ENCODE measurements at places on chromosomes 1 and 21.

- H3K4me3 ChIP-seq = no peak overlapping the region
- H3K27me3 ChIP-seq = no peaks in the 10 kb centered on the region
- no peaks in the 10 kb centered on the region for H3K4me1 ChIP-seq
- H3K27ac ChIP-seq = no peak overlapping the region
- no peaks in the 10 kb centered on the region for H3K36me3 ChIP-seq
- DNase-seq = no peak
Measured at GRCh38 chr1:230351983-230352382, 74.1 kb downstream of the PGBD5 start.

DNA sequence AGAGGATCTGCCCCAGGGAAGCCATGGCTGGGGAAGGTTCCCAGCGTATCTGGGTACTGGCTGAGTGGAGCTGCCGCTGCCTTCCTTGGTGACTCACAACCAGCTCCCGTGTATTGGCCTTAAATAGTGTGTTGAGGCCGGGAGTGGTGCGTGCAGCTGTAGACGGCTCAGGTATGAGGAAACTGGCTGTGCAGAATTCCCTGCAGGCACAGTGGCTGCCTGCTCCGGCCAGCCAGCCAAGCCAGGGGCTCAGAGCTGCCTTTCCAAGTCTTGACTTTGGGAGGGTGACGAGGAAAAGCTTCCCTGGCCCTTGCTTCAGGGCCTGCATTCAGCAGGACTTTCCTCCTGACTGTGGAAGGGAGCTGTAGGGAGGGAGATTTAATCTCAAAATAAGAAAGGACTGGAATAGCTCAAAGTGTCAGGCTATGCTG is at the start of gene VTCN1:
Gene VTCN1, minus strand, starts transcription at position 97 of the 431 bp plus-strand sequence. Its CDS starts 72 bp downstream, at position 25.
- no peaks in the 10 kb centered on the region for H3K4me1 ChIP-seq
- H3K4me3 ChIP-seq = no peak within 1 kb of the TSS
- H3K27ac ChIP-seq = no peak within 1 kb of the TSS
- DNase-seq = no peak

DNA sequence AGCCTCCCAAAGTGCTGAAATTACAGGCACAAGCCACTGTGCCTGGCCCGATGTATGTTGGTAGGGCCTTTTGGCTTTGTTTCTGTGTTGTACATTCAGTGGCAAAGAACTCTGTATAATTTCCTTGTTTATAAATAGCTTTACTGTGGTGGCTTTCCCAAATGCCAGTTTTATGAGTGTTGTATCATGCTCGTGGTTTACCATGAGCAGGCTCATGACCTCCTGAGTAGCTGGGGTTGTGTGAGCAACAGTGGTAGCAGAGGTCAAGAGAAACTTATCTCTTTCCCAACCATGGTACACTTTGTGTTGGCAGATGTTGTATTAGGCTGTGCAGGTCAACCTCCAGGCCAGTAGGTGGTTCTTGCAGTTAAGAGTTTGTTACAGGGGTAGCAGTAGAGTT is 420.4 kb upstream of the BEND5 start:
- H3K27ac ChIP-seq = no peak overlapping the region
- no peaks in the 10 kb centered on the region for H3K27me3 ChIP-seq
- no peak overlapping the region for H3K4me3 ChIP-seq
- no peaks in the 10 kb centered on the region for H3K36me3 ChIP-seq
- no peak for DNase-seq
- no peaks in the 10 kb centered on the region for H3K4me1 ChIP-seq

DNA sequence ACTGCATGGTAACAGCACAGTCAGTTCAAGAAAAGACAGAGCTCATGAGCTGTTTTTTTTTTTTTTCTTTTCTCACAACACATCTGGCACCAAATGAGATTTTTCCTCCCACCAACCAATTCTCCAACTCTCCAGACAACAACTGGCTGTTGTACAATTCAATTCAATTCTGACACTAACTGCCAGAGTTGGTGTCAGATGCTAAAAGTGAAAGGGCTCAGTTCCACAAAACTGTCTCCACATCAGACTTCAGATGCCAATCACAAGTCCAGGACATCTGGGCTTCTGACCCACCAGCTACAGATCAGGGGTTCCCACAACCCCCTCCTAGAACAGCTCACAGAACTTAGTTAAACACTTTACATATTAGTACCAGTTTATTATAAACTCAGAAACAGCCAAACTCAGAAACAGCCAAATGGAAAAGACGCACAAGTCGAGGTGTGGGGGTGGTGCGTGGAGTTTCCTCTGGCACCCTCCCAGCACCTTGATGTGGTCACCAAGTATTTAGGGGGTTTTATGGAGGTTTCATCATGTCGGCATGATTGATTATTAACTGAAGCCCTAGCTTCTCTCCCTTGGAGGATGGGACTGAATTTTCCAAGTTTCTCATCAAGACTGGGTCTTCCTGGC is 39.2 kb upstream of the LRRC8D start:
- H3K27ac ChIP-seq = no peak overlapping the region
- H3K36me3 ChIP-seq = no peaks in the 10 kb centered on the region
- no peak overlapping the region for H3K4me3 ChIP-seq
- H3K4me1 ChIP-seq = peaks cover 3% of the 10 kb centered on the region
- peak; percentile 72 for DNase-seq

GRCh38 chr1:246790833-246791232 is 66.6 kb downstream of the SCCPDH start:
- DNase-seq = no peak
- H3K27me3 ChIP-seq = no peaks in the 10 kb centered on the region
- peaks cover 36% of the 10 kb centered on the region for H3K4me1 ChIP-seq
- H3K4me3 ChIP-seq = no peak overlapping the region
- no peak overlapping the region for H3K27ac ChIP-seq
- H3K36me3 ChIP-seq = peaks cover 10% of the 10 kb centered on the region

DNA sequence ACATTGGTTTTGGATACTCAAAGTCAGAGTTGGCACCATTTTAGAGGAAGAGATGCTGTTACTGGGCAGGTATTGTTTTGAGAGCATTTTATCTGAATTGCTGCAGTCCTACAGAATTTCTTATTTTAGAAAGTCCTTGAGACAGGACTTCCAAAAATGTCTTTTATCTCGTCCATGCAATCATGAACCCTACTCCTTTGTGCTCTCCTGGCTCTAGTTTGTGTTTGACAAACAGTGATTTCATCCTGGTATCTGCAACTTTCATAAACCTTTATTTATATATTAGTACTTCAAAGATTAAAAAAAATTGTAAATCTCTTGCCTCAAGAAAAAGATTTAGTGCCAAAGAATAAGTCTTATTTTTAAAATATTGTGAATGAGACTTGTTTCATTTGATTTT is 4.6 kb upstream of the ARPC5 start:
- H3K4me3 ChIP-seq = no peak overlapping the region
- H3K27me3 ChIP-seq = peaks cover 2% of the 10 kb centered on the region

DNA sequence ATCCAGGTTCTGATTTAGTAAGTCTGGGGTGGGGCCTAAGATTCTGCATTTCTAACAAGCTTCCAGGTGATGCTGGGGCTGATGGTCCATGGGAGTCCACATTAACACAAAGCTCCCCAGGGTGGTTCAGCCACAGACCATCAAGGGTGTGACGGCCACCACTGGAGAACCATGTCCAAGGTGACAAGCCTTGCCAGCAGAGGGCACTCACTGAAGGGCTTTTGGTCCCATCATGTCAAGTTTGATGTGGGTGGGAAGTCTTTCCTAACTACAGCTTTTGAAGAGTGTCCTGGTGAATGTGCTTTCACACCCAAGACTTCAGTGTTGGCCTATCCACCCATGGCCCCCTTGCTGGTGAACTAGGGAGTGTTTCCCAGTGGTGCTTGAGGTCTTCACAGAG is 67.1 kb downstream of the UBE2T start:
- H3K27me3 ChIP-seq = no peaks in the 10 kb centered on the region
- H3K27ac ChIP-seq = no peak overlapping the region
- DNase-seq = peak; percentile 59
- no peak overlapping the region for H3K4me3 ChIP-seq
- H3K36me3 ChIP-seq = no peaks in the 10 kb centered on the region
- no peaks in the 10 kb centered on the region for H3K4me1 ChIP-seq
